ENCODE measurements at places on chromosomes 2 and 18.

GRCh38 chr2:54042897-54043620 lies 72.3 kb upstream of the PSME4 start:
- DNase-seq, result no peak

DNA sequence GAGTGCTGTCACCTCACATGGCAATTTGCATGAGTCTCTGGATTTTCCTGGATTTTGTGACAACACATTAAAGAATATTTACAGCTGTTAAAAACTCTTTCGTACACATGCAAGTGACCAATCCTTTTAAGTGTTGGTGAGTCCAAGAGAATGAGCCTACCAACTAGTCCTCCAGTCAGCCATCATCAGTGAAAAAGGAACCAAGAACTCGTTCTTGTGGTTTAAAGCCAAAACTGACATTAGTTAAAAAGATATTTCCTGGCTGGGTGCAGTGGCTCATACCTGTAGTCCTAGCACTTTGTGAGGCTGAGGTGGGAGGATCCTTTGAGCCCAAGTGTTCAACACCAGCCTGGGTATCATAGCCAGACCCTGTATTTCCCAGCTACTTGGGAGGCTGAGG lies 215.4 kb upstream of the ITGA4 start:
- no peak for DNase-seq

DNA sequence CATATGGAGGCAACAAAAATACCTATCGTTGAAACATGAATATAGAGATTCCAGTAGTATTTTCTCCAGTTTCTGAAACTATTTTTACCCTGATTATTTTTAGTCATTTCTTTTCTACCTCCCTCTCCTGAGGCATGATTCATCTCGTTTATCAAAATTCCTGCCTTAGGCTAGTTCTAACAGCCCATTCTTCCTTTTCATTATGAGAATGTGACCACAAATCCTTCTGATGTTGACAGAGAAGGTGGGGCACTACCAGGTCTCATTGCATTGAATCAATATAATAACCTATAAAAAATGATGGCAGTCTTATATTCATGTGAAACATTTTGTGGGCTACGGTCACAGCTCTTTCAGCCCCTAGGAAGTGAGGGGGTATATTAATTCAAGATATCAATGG lies 406.5 kb upstream of the UBE2E3 start:
- DNase-seq, result no peak

DNA sequence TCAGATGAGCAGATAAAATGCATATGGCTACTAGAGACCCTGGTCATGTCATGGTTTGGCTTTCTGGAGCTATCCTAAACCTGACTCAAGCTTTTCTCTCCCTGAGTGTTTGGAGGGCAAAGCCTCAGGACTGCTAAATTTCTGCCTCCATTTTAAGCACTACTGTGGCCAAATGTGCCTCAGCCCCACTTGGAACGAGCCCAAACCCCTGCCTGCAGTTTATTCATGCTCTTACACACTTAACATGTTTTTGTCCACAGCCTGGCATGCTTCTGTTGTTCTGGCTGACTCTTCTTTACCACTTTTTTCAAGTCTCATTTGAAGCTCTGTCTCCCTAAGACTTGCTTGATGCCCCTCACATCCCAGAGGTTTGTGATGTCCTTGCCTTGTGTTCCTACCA lies 24.7 kb downstream of the MGAT5 start:
- DNase-seq, result no peak

- DNase-seq, result no peak
Observed at GRCh38 chr2:11534071-11534745, 363 bp downstream of the GREB1 start.

DNA sequence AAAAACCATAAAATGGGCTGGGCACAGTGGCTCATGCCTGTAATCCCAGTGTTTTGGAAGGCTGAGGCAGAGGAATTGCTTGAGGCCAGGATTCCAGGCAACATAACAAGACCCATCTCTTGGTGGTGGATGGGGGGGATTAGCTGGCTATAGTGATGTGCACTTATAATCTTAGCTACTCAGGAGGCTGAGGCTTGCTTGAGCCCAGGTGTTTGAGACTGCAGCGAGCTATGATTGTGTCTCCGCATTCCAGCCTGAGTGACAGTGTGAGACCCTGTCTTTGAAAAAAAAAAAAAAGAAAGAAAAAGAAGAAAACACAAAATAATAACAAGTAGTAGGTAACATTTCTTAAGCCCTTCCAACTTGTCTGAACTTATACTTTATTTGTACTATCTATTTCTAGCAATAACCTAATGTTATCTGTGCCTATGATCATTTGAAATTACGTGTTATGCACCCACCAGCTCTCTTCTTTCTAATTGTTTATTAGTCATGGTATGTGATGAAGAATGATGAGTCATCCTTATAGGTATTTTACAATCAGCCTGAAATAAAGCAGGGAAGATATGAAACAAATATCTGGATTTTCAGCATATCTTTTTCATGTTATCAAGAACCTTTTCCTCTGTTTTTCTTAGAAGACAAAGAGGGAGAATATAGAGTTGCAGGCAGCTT lies 129.3 kb upstream of the UNC80 start:
- DNase-seq, result no peak

- no peak for DNase-seq
Observed at GRCh38 chr2:134128746-134129145, 125.1 kb upstream of the MGAT5 start.

DNA sequence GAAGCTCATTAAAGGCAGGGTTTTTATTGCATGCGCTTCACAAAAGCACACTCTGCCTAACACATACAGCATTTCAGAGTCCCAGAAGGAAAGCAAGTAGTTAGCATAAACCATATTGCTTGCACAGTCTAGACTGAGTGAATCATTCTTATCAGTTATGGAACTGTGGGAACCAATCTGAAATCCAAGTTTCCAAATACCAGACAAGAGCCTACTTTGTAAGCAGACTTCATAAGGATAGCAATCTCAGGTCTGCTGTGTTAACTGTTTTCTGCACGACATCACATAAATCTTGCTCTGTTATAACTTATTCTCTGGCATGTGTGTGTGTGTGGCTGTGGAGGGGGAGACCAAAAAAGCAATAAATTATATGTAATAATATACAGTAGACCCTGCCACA lies 608.1 kb upstream of the REG3G start:
- no peak for DNase-seq

- DNase-seq, result no peak
Observed at GRCh38 chr18:27921392-27921791, 255.5 kb downstream of the CDH2 start.

- DNase-seq, result no peak
Observed at GRCh38 chr2:79369127-79369526, 143.7 kb upstream of the CTNNA2 start.

- no peak for DNase-seq
Observed at GRCh38 chr18:56975276-56975675, 171.6 kb upstream of the BOD1L2 start.

- no peak for DNase-seq
Observed at GRCh38 chr2:10231551-10232085, 71.1 kb upstream of the HPCAL1 start.

DNA sequence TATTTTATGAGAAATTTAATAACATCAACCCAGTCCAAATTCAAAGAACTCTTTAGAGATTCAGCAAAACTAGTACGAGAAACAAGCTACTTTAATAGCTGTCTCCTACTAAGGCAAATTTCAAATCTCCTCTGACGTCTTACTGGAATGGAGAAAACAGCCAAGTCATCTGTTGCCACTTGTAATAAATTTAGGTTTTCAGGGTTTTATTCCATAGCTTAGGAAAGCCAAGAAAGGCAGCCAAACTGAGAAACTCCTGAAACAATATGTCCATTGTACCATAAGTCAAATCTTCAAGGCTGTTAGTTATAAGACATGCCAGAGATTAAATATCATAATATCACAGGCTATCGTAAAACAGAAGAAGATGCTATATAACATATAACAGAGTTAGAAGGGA lies 524.6 kb upstream of the SETBP1 start:
- DNase-seq, result no peak

- DNase-seq, result no peak
Observed at GRCh38 chr2:1837022-1837421, 92.7 kb upstream of the PXDN start.

DNA sequence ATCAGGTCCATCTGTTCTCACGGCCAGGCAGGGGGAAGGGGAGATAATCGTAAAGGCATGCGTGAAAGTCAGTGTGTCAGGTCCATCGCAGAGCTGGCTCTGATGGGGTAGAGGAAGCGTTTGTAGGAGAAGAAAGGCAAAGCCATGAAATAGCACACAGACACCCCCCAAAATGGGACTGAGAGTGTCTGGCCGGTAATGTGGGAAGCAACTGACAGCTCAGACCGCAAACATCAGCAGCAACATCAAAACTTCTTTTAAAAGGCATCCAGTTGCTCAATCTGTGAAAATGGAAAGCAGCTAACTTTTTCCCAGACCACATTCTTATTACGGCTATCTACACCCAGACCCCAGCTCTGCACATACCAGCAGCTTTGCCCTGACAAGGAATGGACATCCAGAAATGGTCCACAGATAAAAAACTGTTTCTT lies 232.6 kb downstream of the EN1 start:
- DNase-seq, result no peak

DNA sequence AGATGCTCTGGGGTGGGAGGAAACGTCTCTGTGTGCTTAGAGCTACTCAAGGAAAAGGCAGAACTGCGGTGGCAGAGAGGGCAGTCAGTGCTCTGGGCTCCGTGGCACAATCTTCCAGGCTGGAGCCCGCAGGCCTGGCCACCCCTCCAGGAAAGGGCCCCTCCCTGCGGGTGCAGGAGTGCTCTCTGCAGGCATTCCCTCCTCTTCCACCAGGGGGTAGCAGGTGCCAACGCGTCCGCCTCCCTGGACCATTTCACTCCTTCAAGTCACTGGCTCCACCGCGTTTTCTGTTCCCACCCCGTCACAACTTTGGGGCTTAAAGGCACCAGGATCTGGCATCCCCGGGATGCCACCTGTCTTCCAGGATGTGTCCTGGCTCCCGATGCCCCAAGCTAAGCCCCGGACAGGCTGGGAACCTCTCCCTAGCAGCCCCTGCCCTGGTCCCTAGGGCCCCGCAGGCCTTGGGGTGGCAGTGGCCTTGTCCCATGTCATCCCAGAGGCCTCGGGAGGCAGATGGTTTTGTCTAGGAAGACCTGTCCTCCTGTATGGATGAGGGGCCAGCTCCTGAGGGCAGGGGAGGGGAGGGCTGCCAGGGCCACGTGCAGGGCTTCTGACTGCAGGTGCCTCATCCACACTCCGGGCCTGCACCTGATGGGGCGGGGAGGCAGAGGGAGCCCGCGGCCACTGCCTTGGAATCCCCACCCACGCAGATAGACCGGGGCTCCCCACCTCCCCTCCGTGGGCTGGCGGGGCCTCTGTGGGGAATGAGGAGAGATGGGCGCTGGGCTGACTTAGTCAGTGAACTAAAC lies 26.4 kb downstream of the KCNIP3 start:
- no peak for DNase-seq

DNA sequence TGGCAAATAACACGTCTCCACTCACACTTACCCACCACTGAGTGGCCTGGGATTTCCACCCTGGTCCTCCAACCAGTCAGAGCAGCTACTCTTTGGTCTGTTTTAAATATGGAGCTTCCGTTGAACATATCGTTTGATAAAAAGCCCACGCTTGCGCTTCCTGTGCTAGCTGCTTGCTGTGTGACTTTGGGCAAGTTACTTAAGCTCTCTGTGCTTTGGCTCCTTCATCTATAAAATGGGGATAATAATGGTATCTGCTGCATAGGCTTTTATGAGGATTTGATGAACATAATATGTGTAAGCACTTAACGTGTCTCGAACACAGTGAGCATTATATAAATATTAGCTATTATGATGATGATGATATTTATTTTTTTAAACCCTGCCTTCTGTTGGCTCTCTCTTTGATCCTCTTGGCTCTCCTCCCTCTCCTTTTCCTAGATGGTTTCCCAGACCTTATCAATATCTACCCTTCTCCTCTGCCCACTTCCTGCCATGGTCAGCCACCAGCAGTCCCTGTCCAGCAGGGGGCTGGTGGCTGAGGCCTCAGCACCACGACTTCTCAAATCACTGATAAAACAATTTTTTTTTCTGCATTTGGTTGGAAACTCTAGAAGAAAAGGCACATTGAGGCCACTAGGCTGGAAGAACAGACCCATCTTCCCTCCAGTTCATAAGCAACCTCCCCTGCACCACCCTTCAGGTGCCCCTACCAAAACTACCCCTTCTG lies 191.9 kb downstream of the LOXHD1 start:
- DNase-seq, result no peak

GRCh38 chr2:173432049-173432754 lies 77.5 kb downstream of the CDCA7 start:
- DNase-seq, result no peak

- no peak for DNase-seq
Observed at GRCh38 chr2:224369028-224369632, 32.8 kb downstream of the FAM124B start.

DNA sequence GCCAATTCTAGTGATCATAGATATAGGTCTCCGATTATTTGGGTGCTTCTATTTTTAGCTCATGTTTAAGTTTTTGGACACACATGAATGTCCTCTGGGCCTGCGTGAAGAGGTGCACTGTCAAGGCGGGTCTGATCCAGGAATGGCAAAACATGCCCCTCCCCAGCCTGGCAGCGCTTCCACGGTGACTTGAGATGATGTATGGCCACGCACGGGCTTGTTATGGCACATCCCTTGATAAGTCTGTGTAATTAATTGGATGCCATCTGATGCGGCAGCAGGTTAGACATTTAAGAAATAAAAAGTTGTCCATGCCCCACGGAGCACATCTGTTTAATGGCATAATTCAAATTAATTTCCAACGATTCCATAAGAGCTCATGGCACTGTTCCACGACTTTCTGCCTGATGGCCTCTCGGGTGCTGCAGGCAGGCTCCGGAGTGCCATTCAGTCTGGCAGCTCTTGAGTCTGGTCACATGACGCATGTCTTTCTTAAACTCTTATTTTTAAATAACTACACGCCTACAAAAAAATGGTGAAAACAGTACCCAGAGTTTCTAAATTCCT lies 151.4 kb downstream of the ACKR3 start:
- DNase-seq, result no peak

DNA sequence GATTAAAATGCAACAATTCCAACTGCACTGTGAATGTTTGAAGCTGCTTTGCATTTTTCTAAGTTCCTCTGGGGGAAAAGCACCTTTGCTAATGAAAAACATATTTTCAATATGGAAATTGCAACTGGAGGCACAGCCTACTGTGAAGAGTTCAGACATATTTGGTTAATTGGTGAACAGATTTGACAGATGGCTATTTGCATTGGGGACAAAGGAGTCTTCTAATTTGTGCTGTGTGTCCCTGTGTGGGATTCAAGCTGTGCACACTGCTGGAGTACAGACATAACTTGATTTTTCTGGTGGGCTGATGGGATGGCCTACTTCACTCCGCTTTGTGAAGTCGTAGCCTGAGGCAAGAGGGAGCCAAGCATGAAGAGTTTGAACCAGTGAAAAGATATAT lies 40.7 kb upstream of the ARHGAP25 start:
- DNase-seq, result no peak

DNA sequence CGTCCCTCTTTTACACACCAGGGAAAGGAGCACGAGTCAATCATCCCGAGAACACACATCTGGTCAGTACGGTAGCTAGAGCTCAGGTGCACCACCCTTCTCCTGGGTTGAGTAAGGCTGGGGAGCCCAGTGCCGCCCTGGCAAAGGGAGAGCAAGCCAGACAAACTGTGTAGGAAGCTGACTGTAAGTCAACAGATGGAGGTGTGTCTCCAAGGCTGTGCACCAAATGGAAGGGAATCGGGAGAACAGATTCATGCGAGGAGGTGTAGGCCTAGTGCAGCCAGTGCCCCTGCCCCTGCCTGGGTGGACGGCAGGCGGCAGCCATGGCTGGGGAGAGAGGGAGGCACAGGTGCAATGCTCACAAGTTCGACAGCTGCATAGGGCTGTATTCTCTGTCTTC lies 65.7 kb downstream of the CELF4 start:
- no peak for DNase-seq
